Stimulated activated CD8-positive, alpha-beta memory T cell treated with anti-CD3 and anti-CD28 coated beads, Interleukin-4, amount 100 ng/mL, for 1 hour (primary cell): ENCODE measurements at places on chromosomes 2 and 18.

GRCh38 chr2:15688924-15689568 lies 97.4 kb downstream of the DDX1 start:
- no peak for DNase-seq

GRCh38 chr2:135473567-135473966 lies 57.5 kb downstream of the ZRANB3 start:
- no peak for DNase-seq

DNA sequence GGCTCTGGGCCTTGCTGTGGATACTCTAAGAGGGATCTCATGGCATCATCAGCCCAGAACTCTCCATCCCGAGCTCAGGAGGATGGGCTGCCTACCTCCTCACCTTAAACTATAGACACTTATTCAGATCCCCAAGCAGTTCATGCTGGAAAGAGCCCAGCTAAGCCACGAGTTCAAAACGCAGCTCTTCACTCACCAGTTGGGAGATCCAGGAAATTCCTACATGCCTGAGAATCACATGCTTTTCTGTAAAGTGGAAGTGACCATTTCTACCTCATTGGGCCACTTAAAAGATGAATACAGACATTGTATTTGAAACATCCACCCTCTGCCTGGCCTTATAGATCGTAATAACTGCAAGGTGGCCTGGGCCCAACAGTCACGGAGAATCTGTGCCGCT lies 6.6 kb downstream of the ATOH8 start:
- no peak for DNase-seq

DNA sequence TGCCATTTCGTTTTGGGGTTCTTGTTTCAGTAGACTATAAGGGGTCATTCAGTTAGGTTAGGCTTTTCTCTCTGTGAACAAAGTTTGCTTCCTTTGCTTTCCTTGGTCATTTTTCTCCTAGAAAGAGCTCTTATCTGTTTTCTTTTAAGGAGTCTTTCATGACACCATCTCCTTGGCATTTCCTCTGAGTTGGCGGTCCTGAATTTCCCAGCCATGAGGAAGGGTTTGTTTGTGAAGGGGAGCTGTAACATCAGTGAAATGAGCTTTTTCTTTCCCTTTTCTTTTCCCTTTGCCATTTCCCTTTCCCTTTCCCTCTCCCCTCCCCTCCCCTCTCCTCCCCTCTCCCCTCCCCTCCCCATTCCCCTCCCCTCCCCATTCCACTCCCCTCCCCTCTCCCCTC lies 61.7 kb downstream of the MAP4K4 start:
- DNase-seq, result no peak
